ENCODE measurements at places on chromosomes 5 and 9.

GRCh38 chr9:127697575-127697974 is 9.2 kb upstream of the CFAP157 start:
- DNase-seq, result no peak

DNA sequence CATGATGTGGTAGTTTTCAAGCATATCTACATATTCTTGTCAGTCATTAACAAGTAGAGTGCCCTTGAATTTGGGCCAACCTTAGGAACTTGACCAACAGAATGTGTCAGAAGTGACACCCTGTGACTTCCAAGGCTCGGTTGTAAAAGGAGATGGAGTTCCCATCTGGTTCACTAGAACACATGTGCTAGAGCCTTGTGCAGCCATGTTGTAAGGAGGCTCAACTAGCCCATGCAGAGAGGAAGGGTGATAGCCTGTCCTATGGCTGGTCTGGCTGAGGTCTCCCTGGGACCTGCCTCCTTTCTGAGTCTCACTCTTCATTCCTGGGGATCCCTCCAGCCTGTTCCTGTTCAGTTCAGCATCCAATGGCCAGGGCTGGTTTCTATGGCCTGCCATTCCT is 28.1 kb upstream of the HRH2 start:
- no peak for DNase-seq

- peak; percentile 10 for DNase-seq
Observed at GRCh38 chr5:17910318-17910717, 276.1 kb downstream of the TAF11L14 start.

- peak; percentile 70 for DNase-seq
Observed at GRCh38 chr5:56350597-56351170, 117.6 kb upstream of the ANKRD55 start.

- no peak for DNase-seq
Observed at GRCh38 chr5:73253047-73253660, 80.2 kb downstream of the TMEM174 start.

DNA sequence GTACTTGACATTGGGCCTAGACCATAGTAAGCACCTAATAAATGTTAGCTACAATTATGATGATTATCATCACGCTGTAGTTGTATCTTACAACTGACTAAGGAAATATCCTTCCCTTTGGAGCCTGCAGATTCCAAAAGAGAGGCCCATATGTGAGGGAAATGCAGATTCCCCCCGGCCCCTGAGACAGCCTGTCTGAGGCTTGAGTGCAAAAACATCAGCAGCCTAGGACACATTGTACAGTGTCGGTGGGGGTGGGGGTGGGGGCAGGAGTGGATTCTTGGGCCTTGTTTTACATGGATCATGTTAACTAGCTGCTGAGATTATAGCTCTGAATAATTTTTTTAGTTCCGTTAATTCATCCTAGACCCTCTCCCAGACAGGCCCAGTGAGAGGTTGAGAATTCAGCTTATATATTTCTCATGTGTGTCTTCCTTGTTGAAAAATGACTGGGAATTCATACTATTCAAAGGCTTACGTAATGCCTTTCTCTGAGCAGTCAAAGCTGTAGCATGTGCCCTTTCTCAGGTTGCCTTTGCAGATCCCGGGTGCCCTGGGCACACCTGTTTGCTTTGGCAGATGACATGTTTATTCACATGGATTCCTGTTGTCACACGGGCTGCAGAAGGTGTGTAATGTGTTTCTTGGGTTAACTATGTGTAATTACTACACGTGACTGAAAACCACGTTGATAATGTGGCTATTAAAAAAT is 262.8 kb downstream of the NR3C1 start:
- DNase-seq, result no peak

DNA sequence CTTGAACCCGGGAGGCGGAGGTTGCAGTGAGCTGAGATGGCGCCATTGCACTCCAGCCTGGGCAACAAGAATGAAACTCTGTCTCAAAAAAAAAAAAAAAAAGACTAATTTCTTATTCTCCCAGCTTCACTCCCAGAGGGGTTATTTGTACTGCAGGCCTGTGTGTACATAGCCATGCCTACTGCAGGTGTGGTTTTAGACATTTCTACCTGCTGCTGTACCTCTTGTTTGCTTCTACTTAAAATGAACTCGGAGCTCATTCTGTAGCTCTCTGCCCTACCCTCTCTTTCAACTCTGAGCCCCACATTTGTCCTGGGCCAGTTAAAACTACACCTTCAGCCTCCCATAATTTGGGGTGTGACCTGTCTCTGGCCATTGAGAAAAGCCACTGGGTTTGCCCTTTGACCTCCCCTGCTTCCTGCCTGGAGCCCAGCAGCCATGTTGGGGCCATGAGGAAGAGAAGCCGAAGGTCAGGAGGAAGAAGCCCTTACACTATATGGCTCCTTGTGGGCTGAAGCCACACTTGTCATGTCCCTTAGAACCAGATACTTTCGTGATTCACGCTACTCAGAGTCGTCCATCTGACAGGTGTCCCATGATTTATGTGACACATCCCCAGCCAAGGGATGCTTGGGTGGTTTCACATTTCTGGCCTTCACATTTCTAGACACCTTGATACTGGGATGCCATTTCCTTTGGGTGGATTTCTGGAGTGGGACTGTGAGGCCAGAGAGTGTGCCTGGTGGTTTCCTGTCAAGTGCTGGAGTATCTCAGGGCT is 9.4 kb upstream of the CARD19 start:
- no peak for DNase-seq
